NCI-H1105 treated with DMSO at 0.1 percent for 48 hours (cell line): ENCODE measurements at places on chromosomes 4 and X.
A peak's percentile ranks its signal among the peaks of the same experiment; 100 is the strongest.

DNA sequence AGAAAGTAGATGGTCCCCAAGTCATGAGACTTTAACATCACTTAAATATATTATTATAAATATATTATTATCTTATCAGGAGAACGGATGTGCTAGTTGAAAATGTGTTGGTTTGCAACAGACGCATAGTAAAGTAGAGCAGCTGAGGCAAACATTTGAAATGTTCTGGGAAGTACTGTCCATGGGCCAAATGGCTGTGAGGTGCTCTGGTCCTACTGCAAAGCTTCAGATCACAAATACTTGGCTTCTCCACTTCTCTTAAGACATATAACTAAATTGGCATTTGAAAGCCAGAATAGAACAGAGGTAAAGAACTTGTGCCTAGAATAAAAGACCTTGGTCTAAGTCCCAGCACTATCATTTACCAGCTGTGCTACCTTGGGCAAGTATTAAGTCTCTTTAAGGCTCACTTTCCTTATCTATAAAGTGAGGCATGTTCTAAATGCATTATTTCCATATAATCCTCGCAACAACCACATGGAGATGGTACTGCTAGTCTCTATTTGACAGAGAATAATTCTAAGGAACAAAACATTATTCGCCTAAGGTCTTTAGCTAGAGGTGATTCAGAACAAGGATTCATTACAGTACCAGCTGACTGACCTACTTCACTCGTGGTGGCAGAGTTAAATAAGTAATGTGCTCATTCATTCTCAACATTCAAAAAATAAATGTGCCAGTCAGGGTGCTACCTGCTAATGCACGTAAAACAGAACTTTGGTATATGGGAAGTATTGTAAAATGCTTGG is 297.1 kb downstream of the PPP3CA start:
- DNase-seq: no peak

DNA sequence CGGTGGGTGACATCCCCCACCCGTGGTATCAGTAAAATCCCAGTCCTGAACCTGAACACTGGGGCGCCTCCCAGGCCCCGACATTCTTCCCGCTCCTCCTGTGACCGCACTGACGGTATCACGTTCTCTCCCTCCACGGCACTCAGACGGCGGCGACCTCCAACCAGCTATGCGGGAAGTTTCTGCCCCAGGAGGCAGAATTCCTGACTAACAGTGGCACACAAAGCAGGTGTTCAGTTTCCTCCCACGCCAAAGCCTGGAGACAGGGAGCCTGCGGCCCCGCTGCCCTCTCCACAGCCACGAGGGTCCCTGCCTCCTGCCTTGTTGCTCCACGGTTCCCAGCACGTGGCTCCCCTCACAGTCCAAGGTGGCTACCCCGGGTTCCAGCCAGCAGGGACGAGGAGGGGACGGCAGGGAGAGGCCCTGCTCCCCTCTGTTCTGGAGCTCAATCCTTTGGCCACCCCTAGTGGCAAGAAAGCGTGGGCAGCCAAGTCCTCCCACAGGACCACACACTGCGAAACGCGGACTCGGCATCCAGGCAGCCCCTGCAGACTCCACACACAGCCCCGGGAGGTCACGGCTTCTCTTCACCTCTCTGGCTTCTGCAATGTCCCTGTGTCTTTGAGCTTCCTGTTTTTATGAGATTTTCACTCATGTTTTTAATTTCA is 15.2 kb downstream of the CTBP1 start:
- no peak for DNase-seq

GRCh38 chr4:81648576-81649275 is 177.0 kb upstream of the RASGEF1B start:
- DNase-seq: no peak

GRCh38 chrX:103656617-103657016 is 27.8 kb downstream of the TCEAL1 start:
- DNase-seq: no peak

DNA sequence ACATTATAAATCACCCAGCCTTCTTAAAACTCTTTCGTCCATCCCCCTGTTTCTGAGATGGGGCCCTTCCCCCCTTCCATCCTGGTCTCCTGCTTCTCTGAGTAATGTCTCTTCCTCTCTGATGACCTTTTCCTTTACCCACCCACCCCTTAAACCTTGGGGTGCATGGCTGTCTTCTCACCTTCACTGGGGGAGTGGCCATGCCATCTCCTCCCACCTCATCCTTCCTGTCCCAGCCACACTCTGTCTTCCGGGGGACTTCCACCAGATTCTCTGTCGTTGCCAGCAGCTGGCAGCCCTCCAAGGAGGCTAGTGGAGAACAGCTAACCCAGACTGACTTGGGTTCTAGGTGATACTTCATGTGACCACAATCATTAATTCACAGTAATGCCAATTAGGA is 83.2 kb upstream of the SCML1 start:
- DNase-seq: no peak

- peak; percentile 68 for DNase-seq
Measured at GRCh38 chrX:118847676-118848075, 24.1 kb downstream of the ZCCHC12 start.

GRCh38 chr4:166501941-166502382 is 628.9 kb downstream of the TLL1 start:
- DNase-seq: no peak

DNA sequence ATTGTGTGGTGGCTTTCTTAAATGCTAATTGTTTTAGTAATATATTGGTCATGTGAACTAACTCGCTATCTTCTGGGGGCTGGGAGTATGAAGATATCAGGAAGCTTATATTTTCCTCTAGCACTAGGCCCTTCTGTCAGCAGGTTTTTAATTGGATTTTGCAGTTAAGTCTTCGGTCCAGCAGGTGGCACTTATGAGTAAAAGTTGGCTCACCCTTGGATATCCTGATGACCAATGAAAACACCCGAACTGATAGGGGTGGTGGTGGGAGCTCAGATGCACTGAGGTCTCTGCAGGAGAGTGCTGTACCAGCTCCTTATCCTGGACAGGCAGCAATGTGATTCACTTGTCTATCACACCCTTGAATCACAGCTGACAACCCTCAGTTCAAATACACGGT is 1365.8 kb upstream of the DIAPH2 start:
- DNase-seq: no peak

DNA sequence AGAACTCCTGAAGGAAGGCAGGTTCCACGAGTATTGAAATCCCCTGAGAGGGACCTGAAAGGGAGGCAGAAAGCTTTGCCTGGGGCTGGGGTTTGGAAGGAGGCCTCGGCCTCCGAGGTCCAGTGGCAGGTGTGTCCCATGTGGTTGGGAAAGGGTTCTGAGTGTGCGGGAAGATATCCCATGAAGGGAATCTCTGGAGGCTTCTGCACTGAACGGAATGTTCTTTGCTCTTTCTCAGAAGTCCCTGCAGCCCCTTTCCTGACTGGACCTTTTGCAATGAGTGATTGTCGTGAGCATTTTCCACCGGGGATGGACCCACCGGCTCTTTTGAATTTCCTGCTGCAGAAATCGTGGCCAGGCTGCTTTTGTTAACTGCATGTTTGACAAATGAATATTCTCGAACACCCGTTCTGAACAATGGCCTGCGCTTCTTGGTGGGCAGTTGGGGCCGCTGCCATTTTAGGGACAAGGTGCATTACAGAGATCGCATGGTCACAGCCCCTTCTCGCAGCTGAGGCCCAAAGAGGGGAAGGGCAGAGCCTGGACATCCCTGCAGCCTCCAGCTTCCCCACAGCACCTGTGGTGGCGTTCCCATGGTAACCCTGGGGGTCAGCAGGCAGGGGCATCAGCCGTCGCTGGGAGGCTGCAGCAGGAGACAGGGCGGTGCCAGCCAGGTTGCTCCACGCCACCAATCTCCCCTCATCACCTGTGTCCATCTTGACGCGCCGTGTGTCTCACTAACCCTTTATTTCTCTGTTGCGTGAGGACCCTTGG is 18.3 kb upstream of the HTRA3 start:
- DNase-seq: no peak

- DNase-seq: no peak
Measured at GRCh38 chr4:78081541-78081940, 24.4 kb downstream of the FRAS1 start.

GRCh38 chr4:2262145-2262943 is 435 bp upstream of the MXD4 start:
- DNase-seq: peak; percentile 95
